Cortex of kidney (tissue), 1 donor: ENCODE measurements at places on chromosomes 3 and 15.

DNA sequence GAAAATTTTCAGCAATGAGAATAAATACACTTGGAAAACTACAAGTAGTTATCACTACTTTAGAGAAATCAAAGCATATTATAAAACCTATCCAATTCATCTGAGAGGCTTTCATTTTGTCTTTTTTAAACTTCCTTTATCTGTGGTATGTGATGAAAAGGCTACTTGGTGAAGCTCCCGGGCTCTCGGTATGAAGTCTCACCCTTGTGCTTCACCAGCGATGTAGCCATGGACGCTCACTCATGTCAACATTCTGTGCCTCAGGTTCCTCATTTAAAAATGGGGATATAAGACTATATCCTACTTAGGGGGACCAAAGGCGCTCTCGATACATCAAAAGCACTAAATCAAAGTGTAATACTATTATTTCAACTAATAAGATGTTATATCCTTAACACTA, 14.9 kb downstream of the SATB1 start:
- DNase-seq, result no peak

GRCh38 chr3:513301-513700, 316.7 kb downstream of the CHL1 start:
- DNase-seq, result no peak

DNA sequence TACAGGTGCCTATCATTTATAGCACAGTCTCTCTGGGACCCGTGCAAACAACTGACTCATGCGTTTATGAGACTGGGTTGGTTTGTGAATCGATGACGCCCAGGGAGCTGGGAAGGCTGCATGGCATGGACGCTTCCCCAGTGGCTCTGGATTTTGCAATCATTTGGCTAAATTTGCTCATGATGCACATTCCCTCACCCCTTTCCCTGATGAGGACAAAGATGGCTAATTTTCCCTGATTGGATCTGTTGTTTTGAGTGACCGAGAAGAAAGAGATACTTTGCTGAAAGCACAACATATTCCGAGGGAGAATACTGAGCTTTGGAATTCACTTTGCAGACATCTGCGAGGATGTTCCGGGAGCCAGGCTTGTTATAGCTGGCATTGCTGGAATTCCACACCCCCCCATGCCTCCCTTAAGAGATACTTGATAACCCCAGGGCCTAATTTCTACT, 51.1 kb downstream of the CGNL1 start:
- DNase-seq, result no peak

- DNase-seq, result no peak
These were observed 961.7 kb downstream of the FHIT start for GRCh38 chr3:60289341-60290121.

DNA sequence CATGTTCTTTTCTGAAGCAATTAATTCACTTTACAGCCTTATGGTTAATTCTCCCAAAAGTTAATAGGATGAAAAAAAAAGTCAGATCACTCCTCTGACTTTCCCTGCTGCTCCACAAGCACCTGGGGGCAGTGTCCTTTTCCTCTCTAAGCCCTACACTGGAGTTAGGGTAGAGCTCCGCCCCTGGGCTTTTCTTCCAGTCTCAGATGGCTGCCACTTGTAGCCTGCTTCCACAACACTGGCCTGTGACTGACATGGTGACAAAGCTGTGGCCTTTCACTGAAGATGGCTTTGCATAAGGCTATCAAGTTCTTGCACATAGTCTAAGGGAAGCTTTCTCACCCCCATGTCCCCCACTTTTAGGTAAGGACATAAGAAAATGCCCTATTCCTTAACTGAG, 1.3 kb upstream of the MON1A start:
- DNase-seq, result no peak

DNA sequence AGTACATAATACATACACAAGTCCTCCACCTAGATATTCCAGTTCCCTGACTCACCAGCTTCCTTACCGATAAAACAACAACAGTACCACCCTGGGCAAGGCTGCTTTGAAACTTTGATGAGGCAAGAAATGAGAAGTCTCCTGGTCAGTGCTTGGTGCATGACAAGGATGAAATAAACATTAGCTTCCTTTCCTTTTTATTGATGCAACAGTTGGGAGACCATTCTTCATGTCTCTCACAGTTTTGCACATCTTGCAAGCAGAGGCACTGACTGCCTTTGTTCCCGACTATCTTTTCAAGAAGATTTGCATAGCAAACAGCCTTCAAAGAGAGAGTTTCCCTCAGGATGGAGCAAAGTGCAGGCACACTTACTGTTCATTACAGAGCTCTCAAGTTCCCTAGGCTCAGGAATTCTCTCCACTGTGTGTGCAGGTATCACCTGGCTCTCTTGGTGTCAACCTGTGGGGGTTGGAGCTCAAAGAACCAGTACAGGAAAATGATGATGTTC, 65.2 kb downstream of the MYLK start:
- DNase-seq, result no peak

DNA sequence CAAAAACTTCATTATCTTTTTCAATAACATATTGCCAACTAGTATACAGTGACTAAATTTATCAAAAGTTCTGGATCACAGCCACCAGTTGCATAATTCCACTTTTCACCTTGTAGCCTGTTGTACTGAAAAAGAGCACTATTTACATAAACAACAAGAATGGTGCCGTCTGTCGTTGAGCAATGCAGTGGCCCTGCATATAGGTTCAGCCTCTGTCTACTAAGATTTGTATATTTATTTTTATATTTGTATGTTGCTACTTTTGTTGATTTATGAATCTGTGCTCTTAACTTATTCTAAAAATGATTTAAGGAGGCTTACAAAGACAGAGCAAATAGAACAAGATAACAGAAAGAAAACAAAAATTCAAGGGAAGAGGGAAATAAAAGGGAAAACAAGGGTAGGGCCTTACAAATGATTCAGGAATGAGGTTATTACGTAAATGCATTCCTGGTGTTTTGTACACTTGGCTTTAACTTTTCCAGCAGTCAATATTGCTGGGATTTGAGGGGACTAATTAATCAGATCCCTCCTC, 257.6 kb upstream of the STT3B start:
- no peak for DNase-seq

GRCh38 chr3:159898147-159898546, 90.5 kb upstream of the IL12A start:
- DNase-seq, result no peak

- DNase-seq, result no peak
These were observed 46.7 kb downstream of the DZIP1L start for GRCh38 chr3:138068579-138069174.

DNA sequence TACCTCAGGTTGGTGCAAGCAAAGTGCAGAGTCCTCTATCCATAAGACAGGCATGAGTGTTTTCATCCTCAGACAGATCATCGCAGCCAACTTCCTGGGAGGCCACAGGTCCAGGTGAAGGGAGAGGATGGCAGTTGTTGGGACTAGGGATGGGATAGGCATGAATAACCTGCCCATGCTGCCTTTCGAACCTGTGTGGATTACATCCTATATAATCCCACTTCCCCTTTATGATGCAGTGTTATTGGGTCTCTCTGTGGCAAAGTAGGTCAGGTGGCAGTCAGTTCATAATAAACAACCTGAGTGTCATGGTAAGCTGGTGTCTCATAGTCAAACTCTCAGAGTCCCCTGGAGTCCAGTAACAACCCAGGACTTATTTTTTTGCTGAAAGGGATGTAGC, 40.4 kb downstream of the CCR3 start:
- no peak for DNase-seq

DNA sequence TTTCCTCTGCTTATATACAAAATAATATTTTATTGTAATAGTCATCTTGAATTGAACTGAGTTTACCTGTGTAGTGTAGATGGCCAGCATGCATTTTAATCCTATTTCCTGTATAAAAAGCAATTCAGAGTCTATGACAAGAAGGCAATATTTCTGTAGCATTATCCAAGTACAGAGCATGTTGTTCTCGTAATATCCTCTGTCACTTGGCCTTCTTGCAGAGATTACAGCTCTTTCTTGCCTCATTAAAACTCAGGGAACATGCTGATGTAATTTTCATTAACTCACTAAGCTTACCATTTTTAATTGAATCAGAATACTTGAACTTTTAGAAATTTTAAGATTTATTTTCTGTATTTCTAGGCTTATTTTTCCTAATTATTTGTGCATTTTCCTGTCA, 203.3 kb upstream of the AGTR1 start:
- no peak for DNase-seq

- no peak for DNase-seq
These were observed 257.2 kb upstream of the TPRG1 start for GRCh38 chr3:188914552-188914951.

- DNase-seq, result no peak
These were observed 15.6 kb downstream of the INSYN1 start for GRCh38 chr15:73737535-73737934.

GRCh38 chr3:46096336-46096735, 69.1 kb upstream of the XCR1 start:
- DNase-seq, result no peak

GRCh38 chr3:157441102-157441624, 4.5 kb downstream of the PTX3 start:
- no peak for DNase-seq

GRCh38 chr3:52245322-52246263, at the start of gene PPM1M:
Gene PPM1M (plus strand): TSS chr3:52245759. CDS start chr3:52245825, 66 bp downstream.
- DNase-seq, result no peak

GRCh38 chr3:190424478-190425439, 24.9 kb downstream of the TMEM207 start:
- DNase-seq, result no peak

DNA sequence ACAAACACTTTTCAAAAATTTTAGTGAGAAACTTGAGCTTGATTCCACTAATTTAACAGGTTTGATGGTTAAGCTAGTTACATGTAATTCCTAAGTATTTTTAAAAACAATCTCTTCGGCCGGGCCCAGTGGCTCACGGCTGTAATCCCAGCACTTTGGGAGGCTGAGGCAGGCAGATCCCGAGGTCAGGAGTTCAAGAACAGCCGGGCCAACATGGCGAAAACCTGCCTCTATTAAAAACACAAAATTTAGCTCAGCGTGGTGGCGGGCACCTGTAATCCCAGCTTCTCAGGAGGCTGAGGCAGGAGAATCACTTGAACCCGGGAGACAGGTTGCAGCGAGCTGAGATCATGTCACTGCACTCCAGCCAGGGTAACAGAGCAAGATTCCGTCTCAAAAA, 25.3 kb downstream of the TRA2B start:
- DNase-seq, result no peak

DNA sequence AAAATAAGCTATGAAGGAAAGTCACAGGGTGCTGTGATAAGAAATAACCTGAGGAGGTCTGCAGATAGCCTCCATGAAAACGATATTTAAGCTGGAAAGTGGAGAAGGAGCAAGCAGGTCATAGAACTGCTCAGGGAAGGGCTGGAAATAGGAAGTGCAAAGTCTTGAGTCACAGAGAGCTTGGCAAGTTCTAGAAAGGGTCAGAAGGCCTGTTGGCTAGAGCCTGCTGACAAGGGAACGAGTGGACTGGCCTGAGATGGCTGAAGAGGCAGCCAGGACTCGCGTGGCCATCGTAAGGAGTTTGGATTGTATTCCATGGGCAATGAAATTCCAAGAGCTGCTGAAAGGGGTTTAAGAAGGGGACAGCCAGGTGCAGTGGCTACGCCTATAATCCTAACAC, 64.7 kb upstream of the IL12A start:
- DNase-seq, result no peak

GRCh38 chr15:59371458-59372351, 966 bp downstream of the MYO1E start:
- no peak for DNase-seq

DNA sequence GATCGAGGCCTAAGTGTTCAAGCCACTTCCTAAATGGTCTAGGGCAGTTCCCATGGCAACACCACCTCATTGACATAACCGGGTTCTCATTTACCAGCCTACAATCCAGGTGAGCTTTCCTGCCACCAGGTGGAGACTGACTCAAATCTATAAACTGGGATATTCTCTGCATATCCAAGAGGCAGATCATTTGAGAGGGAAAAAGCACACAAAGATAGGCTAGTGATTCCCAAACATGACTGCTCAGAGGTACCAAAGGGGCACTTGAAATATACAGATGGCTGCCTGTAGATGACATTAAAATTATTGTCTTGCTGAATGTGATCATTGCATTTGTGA, 141.3 kb upstream of the PROK2 start:
- no peak for DNase-seq

- no peak for DNase-seq
These were observed 83.1 kb upstream of the PLCL2 start for GRCh38 chr3:16801698-16802097.

GRCh38 chr3:71536376-71536965, 47.1 kb downstream of the FOXP1 start:
- DNase-seq, result no peak

DNA sequence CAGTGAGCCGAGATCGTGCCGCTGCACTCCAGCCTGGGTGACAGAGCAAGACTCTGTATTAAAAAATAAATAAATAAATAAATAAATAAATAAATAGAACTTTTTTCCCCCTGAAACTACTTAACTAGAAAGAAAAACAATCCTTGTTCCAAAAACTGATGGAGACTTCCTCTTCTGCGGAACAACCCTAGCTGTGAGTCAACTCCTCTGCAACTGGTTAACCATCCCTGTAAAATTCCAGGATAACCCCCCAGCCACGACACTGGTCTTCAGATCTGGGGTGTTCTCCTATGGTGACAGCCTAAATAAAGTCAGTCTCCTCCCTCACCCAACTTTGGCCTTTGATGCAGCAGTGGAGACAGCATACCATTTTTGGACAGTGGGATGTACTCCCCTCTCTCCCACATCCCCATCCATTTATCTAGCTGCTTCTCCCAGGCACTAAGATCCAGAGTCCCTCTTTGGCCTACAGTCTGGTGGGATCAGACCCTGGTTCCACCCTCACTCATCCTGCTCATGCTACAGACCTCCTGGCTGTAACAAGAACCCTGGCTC, 352.6 kb downstream of the OCA2 start:
- DNase-seq, result no peak

DNA sequence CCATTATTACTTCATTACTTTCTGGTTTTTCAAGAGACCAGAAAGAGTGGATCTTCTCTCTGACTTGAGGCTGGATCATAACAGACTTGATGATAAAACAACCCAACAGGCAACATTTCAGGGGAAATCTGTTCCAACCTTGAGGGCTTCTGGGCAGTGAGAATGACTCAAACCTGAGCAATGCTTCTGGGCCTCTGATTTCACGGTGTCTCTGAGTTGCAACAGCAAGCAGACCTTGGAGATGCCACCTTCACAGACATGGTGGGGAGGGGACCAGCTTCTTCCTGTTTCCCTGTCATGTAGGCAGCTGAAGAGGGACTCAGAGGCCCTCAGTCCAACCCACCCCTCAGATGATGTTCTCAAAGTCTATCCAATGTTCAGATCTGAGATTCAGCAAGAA, 104.0 kb downstream of the ABHD5 start:
- DNase-seq, result no peak

DNA sequence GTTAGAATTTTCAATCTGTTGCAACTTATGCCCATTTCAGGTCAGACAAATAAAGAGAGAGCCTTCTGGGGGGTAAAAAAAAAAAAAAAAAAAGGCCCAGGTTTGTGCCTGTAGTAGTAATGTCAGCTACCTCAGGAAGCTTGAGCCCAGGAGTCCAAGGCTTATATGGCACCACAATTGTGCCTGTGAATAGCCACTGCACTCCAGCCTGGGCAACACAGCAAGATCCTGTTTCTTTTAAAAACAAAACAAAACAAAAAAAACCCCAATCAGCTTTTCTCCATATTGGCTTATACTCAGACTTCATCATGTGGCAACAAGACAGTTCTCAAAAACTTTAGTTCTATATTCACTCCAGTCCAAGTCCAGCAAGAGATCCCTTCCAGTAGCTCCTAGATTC, 8.4 kb upstream of the LRRFIP2 start:
- no peak for DNase-seq
